ENCODE measurements at places on chromosomes 1 and 21.
A peak's percentile ranks its signal among the peaks of the same experiment; 100 is the strongest.

GRCh38 chr21:33236766-33237165 is 7.0 kb downstream of the IFNAR2 start:
- DNase-seq, result no peak

- DNase-seq, result no peak
Measured at GRCh38 chr21:38937286-38937790, 131.6 kb downstream of the ETS2 start.

- no peak for DNase-seq
Measured at GRCh38 chr1:115642168-115643072, 650 bp downstream of the VANGL1 start.

GRCh38 chr1:97334454-97334853 is 586.4 kb downstream of the DPYD start:
- DNase-seq, result no peak

DNA sequence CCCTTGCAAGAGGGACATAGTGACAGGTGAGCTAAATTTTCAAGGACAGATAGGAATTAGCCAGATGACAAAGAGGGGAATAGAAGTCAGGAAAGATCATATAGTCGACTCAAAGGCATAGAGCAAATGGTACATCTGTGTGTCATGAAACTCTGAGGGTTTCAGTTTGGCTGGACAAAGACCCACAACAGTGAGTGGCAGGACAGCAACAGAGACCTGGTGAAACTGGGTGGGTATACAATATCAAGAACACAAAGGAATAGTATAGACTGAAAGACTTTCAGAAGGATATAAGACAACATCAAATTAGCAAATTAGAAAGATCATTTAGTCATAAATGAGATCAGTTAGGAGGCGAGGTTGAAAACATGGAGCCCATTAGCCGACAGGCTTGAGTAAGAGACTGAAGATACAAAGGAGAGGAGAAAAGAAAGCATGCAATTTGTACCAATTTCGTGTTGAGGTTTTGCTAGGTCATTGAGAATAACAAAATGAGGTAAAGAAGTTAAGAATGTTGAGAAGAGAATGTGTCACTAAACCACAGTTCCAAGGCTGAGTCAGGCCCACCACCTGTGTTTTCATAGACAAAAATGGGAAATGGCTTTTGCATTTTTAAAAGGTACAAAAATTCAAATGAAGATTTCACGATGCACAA is 213.8 kb downstream of the HHIPL2 start:
- DNase-seq, result peak; percentile 8

DNA sequence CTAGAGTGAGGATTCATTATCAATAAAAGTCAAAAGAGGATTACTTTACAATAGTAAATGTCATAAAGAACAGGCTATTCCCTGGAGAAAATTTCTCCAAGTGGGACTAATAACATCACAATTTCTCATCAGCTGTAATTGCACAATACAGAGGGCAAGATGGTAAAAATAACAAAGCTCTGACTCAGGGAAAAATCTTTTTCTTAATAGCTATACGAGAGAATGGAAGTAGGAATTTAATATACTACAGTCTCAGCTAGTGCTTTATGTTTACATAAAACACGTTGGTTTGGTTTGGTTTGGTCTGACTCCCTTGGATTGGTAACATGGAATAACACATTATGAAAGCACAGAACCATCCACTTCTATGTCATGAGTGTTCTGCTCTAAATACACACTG is 397.6 kb downstream of the LRRIQ3 start:
- DNase-seq, result no peak

DNA sequence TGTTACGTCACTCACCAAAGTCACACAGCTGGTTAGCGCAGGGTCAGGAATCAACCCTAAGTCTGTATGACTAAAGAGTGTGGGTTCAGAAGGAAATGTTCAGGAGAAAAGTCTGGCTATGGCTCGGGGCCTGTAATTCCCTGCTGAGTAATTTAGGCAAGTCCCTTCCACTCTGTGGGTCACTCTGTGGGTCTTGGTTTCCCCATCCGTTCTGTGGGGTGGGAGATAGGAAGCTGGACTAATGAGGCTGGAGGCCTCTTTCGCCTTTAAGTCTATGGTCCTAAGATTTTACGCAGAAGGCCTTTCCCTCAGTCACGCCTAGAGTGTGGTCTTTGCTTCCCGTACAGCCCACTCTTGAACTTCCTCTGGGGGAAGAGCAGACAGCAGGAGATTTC is 14.3 kb upstream of the MED18 start:
- no peak for DNase-seq

- no peak for DNase-seq
Measured at GRCh38 chr21:32207406-32207716, 71.5 kb downstream of the MIS18A start.

GRCh38 chr1:19006837-19007271 is 50.4 kb upstream of the IFFO2 start:
- DNase-seq, result no peak

DNA sequence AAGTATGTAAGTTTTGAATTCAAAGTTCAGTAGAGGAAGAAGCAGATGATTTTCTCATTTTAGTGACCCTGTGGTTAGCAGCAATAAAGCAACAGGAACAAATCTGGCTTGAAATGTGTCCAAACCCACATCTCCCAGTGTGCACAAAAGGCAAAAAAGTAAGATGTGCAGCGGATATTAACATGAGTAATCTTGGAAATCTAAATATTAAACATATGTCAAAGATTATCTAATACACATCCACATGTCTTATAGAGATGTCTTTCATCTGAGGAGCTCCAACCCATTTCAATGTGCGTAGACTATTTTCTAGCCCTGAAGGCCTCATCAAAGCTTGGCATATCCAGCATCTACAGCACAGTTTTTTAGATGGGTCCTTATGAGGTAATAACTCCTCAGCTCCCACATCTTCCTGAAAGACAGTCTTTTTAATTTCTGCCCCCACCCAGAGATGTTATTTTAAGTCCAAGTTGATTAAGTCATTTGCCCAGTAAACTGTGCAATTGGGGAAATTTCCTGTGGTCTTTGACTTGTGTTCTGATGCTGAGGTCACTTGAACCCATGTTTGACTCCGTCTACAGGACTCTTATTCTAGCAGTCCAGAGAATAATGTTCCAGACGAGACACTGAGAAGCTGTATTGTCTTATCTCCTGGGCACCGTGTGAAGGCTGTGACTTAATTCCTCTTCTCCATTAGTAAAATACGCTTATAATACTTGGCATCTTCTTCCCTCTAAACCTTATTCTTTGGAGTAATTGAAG is 73.7 kb downstream of the LMO4 start:
- DNase-seq, result no peak

DNA sequence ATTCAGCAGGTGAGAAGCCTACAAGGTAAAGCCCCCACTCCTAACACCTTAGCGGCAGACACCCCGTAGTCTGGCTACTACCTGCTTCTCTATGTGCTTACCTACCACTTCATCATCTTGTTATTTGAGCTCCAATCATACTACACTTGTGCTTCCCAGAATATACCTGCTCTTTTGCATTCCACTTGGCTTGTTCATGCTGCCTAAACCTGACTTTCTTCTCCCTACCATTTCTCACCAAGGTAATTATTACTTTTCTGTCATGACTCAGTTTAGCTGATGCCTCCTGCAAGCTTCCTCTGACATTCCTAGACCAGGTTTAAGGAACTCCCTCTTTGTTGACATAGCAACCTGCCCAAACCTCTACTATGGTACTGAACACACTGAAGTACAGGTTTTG is 495.6 kb upstream of the C1orf87 start:
- DNase-seq, result no peak

- no peak for DNase-seq
Measured at GRCh38 chr1:46535063-46535462, 16.4 kb downstream of the KNCN start.

DNA sequence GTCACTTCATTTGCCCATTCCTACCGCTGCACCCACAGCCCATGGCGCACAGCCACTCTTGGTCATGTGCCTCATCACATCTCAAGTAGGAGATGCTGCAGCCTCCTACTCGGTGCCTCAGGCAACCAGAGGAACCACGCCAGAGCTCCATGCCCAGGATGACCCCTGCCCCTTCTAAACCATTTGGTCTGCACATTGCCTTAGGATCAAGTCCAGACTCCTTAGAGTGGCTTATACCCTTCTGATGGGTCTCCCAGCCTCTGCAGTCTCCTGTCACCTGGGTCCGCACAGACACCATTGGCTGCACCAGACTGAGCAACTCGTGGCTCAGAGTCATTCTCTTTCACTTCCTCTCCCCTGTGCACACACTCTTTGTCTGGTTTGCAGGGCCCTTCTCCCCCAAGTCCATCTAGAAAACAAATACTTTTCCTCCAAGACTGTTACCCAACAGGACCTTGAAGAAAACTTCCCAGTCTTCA is 2.2 kb upstream of the ADORA3 start:
- no peak for DNase-seq

DNA sequence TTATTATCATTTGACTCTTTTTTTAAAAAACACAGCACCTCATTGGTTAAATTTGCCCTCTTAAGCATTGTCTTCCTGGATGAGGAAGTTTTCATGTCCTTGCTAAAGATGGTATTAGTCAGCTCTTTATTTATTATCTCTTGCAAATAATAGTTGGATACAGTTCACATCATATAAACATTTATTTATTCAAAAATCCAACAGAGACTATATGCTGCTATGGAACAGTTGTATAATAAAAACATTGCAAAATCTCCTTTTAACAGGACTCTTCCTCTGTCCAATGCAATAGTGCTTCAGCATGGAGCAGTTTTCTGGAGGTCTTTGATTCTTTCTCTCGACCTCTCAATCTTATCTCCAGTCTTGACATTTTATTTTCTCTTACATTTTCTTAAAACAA is 49.5 kb upstream of the VCAM1 start:
- DNase-seq, result no peak

DNA sequence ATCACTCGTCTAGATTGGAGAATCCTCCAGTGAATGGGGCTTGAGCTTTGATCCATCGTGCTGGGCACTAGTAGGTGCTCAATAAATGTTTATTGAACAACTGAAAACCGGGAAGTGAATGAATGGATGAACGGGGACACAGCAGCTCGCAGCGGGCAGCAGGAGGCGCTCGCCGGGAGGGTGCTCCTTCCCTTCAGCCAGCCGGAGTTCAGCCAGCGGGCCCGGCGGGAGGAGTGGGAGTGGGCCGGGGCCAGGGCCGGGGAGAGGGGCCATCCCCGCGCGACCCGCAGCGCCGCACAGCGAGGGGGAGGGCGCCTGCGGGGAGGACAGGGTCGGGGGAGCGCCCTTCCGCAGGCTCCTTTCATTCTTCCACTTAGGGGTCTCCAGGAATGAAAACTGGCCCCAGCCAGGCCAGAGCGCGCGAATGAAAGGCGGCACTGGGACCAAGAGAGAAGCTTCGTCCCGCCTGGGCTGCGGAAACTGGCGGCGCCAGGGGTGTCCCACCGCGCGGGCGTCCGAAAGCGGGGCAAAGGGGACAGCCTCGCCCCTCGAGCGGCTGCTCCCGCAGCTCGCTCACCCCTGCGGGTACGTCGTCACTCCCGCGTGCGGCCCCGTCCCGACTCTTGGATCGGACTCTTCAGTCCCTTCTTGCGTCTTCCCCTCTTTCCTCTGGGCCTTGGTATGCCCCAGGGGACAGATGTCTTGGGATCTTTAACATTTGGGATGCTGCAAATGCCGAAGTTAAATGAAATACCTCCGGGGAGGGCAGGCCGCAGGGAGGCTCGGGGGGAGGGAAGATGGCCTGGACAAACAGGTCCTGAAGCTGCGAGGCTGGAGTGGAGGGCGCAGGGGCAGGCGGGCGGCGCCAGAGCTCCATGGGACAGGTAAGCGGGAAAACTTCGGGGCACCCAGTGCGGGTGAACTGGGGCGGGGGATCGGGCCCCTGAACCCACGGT is 3.6 kb upstream of the INAVA start:
- DNase-seq, result peak; percentile 19

GRCh38 chr1:199083680-199084079 is 444.8 kb downstream of the PTPRC start:
- DNase-seq, result no peak

DNA sequence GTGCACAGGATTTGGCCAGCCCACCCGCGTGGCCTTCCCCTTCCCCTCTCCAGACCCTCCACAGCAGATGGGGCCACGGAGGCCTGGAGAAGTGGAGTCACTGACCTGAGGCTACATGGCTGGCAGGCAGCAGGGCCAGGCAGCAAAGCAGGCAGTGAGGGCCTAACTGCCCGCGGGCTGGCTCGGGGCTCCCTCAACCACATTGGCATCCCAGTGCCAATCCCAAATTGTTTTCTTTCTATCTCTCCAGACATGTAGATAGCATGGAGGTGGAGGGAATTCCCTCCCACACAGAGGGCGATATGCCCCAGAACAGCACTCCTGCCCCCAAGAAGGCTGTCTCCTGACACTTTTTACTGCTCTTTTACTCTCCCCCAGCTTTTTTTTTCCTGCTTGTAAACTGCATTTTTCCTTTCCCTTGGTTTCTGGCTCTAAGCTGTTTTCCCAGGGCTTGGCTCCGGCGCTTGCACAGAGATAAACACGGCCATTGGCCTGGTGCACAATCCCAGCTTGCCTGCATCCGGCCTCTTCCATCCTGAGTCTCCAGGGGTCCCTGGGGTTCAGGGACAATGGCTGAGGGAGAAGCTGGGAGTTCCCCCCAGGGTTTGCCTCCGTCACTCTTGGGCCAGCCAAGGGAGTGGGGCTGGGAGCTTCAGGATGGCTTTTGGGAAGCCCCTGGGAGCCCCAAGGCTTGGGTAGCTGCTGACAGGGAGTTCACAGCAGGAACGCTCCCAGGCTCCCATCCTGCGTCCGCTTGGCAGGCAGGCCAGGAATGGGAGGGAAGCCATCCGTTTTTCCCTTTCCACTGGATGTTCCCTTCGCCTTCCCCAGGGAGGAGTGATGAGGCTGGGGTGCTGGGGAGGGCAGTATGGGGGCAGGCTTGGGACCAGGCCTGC is 7.0 kb downstream of the EPHX1 start:
- no peak for DNase-seq

GRCh38 chr1:3334366-3334765 is 120.1 kb upstream of the ARHGEF16 start:
- DNase-seq, result no peak

- DNase-seq, result no peak
Measured at GRCh38 chr1:245226203-245226499, 71.4 kb downstream of the KIF26B start.

DNA sequence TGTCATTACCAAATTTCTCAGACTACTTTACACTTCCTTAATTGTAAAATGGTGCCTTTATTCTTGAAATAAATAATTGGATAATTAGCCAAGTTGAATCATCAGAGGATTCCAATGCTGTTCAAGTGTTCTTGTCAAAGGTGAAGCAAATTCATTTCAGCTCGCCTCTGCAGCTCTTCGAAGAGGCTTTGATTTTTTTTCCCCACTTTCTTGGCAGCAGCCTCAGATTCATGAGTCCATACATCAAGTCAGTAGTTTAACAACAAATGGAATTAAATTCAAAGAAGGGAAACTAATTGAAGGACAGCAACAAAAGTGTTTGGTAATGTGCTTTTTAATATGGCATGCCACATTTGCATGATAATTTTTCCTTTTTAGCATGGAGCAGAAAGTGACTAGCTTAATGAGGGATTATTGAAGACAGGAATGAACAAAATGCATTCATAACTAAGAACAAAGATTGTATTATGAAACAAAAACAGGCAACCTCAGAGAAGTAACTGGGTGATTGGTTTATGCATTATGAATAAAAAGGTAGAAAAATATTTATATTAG is 239.0 kb downstream of the USH2A start:
- DNase-seq, result no peak

GRCh38 chr1:233359431-233359830 is 31.9 kb downstream of the MAP3K21 start:
- DNase-seq, result no peak

- no peak for DNase-seq
Measured at GRCh38 chr1:82371844-82372498, 571.2 kb downstream of the ADGRL2 start.

Data from amniotic stem cell (primary cell).